IMR-90 (cell line): ENCODE measurements at places on chromosomes 4 and X. TPM values are rescaled to one million over a fixed set of nuclear protein-coding genes. Genes with fewer than 3 reads are reported as not detected.

DNA sequence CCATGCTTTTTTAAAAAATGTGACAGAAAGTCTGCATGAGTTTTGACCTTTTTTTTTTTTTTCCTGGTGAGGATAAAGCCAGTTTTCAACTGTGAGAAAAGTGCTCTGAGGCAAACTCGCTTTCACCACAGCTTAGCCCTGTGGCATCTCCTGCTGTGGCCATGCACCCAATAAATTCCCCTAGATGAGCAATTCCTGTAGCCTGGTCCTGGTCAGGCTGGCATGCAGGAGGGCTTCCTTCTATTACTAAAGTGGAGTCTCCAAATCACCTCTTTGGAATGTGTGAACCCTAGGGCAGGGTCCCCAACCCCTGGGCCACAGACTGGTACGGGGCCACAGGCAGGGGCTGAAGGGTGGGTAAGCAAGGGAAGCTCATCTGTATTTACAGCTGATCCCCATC lies 265.4 kb downstream of the RAPGEF2 start:
- DNase-seq, result no peak

- no peak for DNase-seq
These were observed 20.8 kb downstream of the BCOR start for GRCh38 chrX:40076750-40077575.

MAGEC1 gene
- not detected in 2 replicates for total RNA-seq

HTR2C gene
- total RNA-seq, result not detected in 2 replicates

DNA sequence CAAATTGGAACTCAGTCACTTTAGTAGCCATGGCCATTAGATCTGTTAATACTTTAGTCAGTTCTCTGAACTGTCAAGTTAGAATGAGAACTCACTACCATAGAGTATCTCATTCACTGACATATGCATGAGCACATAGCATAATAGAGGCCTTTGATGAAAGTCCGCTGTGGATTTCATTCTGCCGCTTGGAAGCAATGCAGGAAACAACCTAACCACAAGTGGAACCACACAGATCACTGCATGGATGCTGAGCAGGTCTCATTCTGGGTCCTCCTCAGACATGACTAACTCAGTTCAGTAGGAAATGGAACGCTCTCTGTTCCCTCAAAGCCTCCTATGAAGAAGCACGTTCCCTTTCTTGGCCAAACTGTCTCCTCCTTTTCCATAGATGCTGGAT lies 1624.8 kb upstream of the TENM3 start:
- no peak for DNase-seq

- DNase-seq, result peak; percentile 16
These were observed 47.2 kb downstream of the MAOA start for GRCh38 chrX:43703211-43703791.

PRDM5 gene
- 10.8 and 12.8 TPM in 2 replicates for total RNA-seq

RNF4 gene
- 63.8 and 64.4 TPM in 2 replicates for total RNA-seq

OTC gene
- not detected in 2 replicates for total RNA-seq

- peak; percentile 46 for DNase-seq
These were observed 337.1 kb upstream of the CTSO start for GRCh38 chr4:156290811-156291210.

- no peak for DNase-seq
These were observed 9.9 kb upstream of the SCOC start for GRCh38 chr4:140363558-140363957.

DNA sequence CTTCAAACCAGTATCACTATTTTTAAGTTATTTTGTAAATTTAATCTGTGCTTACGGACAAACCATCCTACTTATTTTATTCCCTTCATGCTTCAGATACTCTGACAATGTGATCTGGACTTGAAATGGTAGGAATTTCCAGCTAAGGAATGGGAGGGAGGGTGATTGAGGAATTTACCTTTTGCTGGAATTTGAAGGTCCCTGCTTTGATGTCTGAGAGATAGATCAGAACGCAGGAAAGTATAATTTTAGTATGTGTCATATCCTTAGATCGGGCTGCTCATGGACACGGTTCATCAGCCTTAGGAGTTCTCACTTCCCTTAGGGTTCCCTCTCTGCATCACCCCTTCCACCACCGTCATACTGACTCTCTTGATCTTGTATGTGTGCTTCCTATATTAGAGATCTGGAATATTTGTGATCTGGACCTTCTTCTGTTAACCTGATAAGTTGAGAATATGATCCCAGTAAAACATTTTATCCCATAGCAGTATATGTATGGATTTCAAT lies 16.8 kb downstream of the OCRL start:
- DNase-seq, result no peak

- DNase-seq, result peak; percentile 47
These were observed 194.0 kb upstream of the NUDT6 start for GRCh38 chr4:123116412-123116811.

GRCh38 chr4:101420661-101421060 lies 73.3 kb upstream of the PPP3CA start:
- DNase-seq, result peak; percentile 6

DNA sequence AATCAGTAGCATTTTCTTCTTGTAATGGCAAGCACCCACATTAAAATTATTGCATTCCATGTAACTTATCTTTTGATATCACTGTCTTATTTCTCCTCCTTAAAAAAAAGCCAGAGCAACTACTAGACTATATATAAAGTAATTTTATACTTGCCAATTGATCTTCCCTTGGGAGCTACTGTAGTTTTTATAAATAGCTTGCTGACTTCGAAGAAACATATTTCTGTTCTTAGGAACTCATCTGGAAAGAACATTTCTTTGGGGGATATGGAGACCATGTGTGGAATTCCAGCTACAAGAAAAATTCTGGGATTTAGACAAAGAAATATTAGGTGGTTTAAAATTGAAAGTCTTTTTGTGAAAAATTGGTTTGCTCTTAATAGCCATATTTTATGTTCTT lies 94.9 kb downstream of the BMPR1B start:
- DNase-seq, result no peak

DNA sequence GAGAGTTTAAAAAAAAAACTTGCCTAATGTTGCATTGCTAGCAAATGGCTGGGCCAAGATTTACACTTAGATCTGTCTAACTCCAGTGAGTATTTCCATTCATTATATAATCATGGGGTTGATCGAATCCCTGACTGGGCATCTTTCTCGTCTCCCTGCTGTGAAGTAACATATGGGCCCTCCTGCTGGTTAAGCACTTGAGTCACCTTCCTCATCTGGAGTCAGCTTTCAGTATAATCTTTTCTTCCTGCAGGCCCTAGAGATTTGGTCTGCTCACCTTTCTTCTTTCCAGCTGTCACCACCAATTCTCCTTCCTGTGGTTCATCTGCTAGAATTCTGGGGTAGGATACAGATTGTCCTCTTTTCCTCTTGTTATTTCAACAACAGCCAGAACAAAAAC lies 41.6 kb downstream of the TIGD2 start:
- no peak for DNase-seq

DNA sequence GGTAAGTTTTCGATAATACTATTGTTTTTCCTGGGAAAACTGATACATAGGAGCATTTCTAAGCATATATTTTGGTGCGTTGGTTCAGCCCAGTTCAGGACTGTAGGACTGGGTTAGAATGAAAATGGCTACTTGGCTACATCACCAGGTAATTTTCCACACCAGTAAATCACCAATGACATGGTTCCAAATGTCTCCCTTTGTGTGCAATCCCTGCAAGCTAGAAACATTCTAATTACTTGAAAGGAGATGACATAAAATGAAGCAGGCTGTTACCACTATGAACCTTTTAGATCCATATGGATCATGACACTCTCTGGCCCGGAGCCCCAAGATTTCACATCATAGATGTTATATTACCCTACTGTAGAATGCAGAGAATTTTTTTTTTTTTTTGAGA lies 577.4 kb upstream of the FTHL17 start:
- no peak for DNase-seq

DNA sequence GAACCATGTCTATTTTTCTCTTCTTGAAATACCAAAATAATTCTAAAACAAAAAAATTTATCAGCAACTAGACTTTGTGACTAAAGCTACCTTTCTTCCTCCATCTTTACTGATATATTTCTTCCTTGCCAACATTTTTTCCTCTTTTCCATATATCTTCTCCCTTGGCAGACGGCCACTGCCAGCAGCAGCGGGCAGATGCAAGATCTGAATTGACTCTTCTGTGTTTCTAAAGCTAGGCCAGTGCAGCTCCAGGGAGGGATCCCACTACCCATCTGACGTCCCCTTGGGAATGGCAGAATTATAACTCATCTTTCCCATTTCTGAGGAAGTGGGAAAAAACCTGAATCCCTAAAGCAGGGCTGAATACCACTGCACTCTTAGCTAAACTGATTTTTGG lies 206.4 kb downstream of the NR3C2 start:
- no peak for DNase-seq

CXCL11 gene
- total RNA-seq, result under 0.01 TPM in 2 replicates

SPANXD gene
- total RNA-seq, result not detected in 2 replicates

DNA sequence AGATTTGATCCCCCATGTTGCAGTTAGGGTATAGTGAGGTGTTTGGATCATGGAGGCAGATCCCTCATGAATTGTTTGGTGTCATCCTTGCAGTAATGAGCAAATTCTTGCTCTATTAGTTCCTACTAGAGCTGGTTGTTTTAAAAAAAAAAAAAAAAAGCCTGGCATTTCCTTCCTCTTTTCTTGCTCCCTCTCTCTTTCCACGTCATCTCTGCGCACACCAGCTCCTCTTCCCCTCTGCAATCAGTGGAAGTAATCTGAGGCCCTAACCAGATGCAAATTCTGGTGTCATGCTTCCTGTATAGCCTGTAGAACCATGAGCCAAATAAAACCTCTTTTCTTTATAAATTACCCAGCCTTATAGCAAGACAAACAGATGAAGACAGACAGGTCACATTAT lies 24.5 kb downstream of the WDR17 start:
- DNase-seq, result no peak

DNA sequence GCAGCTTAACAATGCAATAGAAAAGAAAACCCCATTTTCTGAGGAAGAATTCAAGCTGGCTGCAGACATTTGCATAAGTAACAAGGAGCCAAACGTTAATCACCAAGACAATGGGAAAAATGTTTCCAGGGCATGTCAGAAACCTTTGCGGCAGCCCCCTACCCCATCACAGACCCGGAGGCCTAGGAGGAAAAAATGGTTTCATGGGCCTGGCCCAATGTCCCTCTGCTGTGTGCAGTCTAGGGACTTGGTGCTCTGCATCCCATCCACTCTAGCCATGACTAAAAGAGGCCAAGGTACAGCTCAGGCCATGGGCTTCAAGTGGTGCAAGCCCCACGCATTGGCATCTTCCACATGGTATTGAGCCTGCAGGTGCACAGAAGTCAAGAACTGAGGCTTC lies 147.0 kb upstream of the NR3C2 start:
- no peak for DNase-seq

DNA sequence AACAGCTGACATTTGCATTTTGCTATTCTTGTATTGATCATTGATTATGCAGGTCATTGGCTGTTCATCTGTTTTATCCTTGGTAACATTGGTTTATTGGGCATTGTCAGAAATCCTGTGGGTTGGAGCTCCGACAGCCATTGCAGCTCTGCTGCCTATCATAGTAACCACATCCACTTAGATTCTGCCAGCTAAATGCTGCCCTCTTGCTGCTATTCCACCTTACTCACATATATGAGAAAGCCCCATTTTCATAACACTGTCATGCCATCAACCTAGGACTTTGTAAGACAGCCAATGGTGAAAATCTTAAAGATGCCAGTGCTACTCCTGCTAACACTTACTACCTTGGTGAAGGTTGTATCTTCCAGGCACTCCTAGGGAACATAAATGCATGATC lies 187.3 kb upstream of the CXCL13 start:
- no peak for DNase-seq

GRCh38 chrX:25019707-25020390 lies 4.1 kb upstream of the ARX start:
- no peak for DNase-seq

EGF gene
- 2.2 and 4.2 TPM in 2 replicates for total RNA-seq

MID2 gene
- total RNA-seq, result 3.3 and 4.7 TPM in 2 replicates

SLC49A3 gene
- total RNA-seq, result under 0.01 TPM in 2 replicates

NOX1 gene
- not detected in 2 replicates for total RNA-seq

TIGD2 gene
- total RNA-seq, result 12.4 and 16.4 TPM in 2 replicates

DNA sequence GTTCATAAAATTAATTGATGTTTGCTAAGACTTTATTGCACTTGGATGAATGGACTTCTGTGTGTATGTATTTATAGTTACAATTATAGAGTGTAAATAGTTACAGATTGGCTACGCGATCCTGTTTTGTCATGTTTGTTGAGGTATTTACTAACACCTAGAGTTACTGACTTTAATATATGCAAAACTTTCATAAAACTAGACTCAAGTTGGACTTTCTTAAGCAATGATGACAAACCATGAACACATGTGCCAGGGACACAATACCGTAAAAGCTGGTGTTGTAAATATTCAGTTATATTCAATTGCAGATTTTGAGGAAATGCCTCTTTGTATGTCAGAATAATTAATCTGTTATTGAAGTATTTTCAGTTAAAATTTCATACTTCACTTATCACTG lies 6.1 kb downstream of the GRIA2 start:
- no peak for DNase-seq

DNA sequence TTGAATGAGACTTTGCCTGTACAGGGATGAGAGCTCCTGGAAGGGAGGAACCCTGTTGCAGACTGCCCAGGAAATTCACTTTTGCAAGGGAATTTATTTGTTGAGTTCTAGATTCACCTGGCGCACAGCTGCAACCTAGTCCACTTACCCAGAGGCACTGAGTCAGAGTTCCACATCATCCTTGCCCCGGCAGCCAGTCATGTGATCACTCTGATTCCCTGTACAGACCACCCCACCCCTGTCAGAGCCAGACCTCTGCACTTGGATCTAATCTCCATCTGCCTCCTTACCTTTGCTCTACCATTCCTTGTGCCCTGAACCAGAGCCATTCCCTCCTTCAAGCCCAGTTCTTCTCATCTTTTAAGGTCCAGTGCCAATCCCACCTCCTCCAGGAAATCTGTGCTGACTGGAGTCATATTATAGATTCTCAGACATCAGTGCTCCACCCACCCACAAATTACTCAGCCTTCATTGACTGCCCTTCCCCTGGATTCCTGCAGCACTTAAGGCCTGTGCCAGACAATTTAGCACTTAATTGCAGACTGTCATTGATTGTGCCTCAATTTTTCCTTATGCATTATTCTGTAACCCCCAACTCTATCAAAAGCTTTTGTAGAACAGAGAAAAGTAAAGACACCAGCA lies 84.1 kb upstream of the MAGEA4 start:
- no peak for DNase-seq

DNA sequence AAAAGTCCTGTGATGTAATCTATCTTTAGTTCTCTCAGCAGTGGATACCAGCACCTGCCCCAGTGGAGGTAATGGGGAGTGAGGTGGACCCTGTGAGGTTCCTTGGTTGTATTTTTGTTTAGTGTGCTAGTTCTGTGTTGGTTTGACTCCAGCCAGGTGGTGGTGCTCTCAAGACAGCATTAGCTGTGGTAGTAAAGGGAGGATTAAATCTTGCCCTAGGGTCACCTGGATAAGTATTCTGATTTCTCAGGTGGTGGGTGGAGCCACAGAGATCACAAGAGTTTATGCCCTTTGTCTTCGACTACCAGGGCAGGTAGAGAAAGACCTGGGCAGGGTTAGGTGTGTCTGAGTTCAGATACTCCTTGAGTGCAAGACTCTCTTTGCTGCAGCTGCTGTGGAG lies 176.3 kb upstream of the EDA2R start:
- DNase-seq, result no peak

UGT2B15 gene
- total RNA-seq, result not detected in 2 replicates

RAPGEF2 gene
- total RNA-seq, result 109 and 126 TPM in 2 replicates

- no peak for DNase-seq
These were observed 232.7 kb downstream of the ARHGAP24 start for GRCh38 chr4:85707611-85708010.

MAGEA4 gene
- not detected in 2 replicates for total RNA-seq

GRCh38 chr4:16264798-16265197 lies 38.5 kb upstream of the TAPT1 start:
- DNase-seq, result peak; percentile 58
